ENCODE measurements at places on chromosomes 12 and 14. TPM values are rescaled to one million over a fixed set of nuclear protein-coding genes. Genes with fewer than 3 reads are reported as not detected.

- H3K27me3 ChIP-seq = no peaks in the 10 kb centered on the region
- peak; percentile 36 for DNase-seq
Measured at GRCh38 chr12:117212563-117213190, 22.4 kb upstream of the FBXO21 start.

GRCh38 chr14:22549981-22550673 is 38.9 kb downstream of the DAD1 start:
- peaks cover 72% of the 10 kb centered on the region for H3K36me3 ChIP-seq
- H3K27ac ChIP-seq = peak overlapping the region; percentile 97
- H3K4me3 ChIP-seq = peak overlapping the region; percentile 3
- H3K27me3 ChIP-seq = no peaks in the 10 kb centered on the region

DNA sequence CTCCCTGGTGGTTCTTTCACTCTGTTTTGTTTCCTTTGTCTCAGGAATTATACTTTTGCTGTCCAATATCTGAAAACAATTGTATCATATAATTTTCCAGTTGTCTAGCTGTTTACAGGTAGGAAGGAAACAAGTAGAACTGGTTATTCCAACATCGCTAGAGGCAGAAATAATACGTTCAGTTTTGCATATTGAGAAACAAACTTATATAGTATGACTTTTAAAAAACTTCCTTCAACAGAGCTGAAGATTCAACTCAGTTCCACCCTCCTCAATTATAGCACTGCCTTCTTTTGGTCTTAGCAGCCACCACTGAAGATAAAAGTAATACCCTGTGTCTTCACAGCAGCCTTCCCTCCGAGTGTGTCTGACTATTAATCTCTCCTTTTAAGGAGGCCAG is 214.3 kb downstream of the EFCAB11 start:
- no peaks in the 10 kb centered on the region for H3K27me3 ChIP-seq
- H3K36me3 ChIP-seq = no peaks in the 10 kb centered on the region
- no peak for DNase-seq
- no peaks in the 10 kb centered on the region for H3K4me1 ChIP-seq
- H3K4me3 ChIP-seq = no peak overlapping the region

HOXC13 gene
- total RNA-seq = not detected

TMTC2 gene
- 8.1 TPM for total RNA-seq

FAM90A1 gene
- total RNA-seq = not detected
